Activated CD4-positive, alpha-beta memory T cell treated with anti-CD3 and anti-CD28 coated beads for 36 hours (primary cell): ENCODE measurements at places on chromosomes 3 and 15. TPM values are rescaled to one million over a fixed set of nuclear protein-coding genes. Genes with fewer than 3 reads are reported as not detected.
A peak's percentile ranks its signal among the peaks of the same experiment; 100 is the strongest.

- DNase-seq: no peak
- no peak overlapping the region for H3K4me3 ChIP-seq
Observed at GRCh38 chr3:117549716-117550115, 840.1 kb downstream of the TUSC7 start.

PLA2G4E gene
- not detected for total RNA-seq

DNA sequence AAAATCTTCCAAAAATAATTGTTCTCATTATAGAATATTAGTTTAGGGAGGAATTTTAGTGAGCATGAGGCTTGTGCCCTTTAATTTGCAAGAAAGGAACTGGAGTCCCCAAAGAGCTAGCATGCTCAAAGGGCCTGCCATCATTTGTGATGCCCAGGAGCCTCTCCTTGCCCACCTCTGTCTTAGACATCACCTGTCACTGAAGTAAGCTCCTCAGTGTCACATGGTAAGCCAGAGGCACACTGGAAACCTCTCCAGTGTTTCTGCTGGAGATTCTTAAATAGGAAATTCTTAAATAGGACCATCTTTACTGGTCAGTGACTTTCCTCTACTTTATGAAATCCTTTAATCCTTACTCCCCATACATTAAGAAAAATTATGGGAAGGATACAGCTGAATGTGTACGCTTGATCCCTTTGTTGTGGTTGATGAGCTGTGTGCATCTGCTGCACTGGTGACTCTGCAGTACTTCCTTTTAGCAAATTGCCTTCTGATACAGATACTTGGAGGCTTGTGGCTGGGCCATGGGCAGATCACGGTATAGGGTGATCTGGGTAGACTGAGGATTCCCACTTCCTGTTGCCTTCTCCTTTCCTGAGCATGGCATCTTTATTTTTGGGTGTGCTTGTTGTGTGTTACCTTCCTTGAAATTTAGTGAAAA lies 197.4 kb downstream of the KLHL25 start:
- peaks cover 59% of the 10 kb centered on the region for H3K4me1 ChIP-seq
- H3K27me3 ChIP-seq: no peaks in the 10 kb centered on the region

GRCh38 chr15:65248511-65249255 lies 37.4 kb upstream of the CILP start:
- peaks cover 5% of the 10 kb centered on the region for H3K36me3 ChIP-seq
- no peak overlapping the region for H3K4me3 ChIP-seq
- no peak for DNase-seq

DNA sequence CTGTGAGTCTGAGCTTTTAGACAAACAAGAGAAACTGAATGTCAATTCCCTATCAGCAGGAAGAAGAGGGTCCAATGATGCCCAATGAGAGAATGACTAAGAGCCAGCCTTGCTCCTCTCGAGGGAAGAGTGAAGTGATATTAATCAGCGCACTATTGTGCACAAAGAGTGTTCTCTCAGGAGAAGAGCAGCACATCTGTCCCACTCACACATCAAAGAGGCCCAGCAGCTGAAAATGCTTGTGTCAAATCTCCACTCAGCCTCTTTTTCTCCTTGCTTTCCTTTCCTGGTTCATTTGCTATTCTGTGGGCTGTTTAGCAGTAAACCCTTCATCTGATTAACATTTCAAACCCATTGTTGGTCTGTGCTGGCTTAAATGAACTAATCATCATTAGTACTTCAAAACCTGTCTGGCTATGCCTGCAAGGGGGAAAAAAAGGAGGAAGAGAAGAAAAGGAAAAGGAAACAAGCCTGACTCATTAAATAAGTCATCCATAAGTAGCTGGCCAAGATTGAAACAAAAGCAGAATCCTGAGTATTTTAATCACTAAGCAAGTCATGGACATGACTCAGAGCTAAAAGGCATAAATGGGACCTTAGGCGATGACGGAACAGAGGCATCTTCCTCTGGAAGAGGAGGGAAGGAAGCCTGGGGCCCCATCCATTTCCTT lies 912.7 kb downstream of the TUSC7 start:
- DNase-seq: no peak
- H3K27ac ChIP-seq: no peak overlapping the region
- H3K4me3 ChIP-seq: no peak overlapping the region
- no peaks in the 10 kb centered on the region for H3K4me1 ChIP-seq
- H3K36me3 ChIP-seq: no peaks in the 10 kb centered on the region

DNA sequence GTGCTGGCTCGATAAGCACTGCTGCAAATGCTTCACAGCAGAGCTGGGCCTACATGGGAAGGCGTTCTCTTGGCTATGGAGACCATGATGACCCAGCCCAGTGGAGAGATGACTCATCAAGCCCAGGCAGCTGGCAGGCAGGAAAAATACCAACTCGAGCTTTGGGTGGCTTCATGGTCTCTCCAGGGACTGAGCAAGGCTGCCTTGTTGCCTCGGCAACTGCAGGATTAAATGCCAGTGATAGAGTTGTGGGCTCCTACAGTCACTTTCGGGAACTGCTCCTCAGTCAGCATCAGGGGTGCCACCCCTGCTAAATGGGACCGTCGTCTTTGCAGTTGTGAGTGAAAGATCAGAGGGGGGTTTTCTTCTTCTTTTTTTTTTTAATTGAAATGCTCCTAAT lies 54.6 kb upstream of the MYZAP start:
- H3K4me3 ChIP-seq: no peak overlapping the region
- DNase-seq: no peak
- no peaks in the 10 kb centered on the region for H3K36me3 ChIP-seq
- H3K27me3 ChIP-seq: peaks cover 10% of the 10 kb centered on the region

C3orf33 gene
- total RNA-seq: 2.5 TPM

- no peak for DNase-seq
- H3K27me3 ChIP-seq: no peaks in the 10 kb centered on the region
- H3K4me3 ChIP-seq: no peak overlapping the region
Observed at GRCh38 chr15:50624616-50625168, 61.9 kb downstream of the TRPM7 start.

DNA sequence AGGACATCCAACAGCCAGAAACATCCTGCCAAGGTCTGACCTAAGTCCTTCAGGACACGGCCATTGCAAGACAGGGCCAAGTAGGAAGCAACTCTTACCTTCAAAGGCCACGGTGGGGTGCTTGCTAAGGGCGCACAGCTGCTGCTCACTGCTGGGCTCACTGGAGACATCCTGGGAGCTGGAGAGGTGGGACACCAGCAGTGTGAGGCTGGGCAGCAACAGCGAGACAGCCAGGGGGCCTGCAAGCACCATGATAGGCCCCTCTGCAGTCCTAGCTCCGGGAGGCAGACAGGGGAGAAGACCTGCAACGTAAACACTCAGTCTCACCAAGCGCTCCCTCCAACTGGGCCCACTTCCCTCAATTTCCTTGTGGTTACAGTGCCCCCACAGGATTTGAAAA lies 79.2 kb downstream of the SEMA5B start:
- H3K4me1 ChIP-seq: no peaks in the 10 kb centered on the region
- DNase-seq: no peak
- no peak overlapping the region for H3K4me3 ChIP-seq

DNA sequence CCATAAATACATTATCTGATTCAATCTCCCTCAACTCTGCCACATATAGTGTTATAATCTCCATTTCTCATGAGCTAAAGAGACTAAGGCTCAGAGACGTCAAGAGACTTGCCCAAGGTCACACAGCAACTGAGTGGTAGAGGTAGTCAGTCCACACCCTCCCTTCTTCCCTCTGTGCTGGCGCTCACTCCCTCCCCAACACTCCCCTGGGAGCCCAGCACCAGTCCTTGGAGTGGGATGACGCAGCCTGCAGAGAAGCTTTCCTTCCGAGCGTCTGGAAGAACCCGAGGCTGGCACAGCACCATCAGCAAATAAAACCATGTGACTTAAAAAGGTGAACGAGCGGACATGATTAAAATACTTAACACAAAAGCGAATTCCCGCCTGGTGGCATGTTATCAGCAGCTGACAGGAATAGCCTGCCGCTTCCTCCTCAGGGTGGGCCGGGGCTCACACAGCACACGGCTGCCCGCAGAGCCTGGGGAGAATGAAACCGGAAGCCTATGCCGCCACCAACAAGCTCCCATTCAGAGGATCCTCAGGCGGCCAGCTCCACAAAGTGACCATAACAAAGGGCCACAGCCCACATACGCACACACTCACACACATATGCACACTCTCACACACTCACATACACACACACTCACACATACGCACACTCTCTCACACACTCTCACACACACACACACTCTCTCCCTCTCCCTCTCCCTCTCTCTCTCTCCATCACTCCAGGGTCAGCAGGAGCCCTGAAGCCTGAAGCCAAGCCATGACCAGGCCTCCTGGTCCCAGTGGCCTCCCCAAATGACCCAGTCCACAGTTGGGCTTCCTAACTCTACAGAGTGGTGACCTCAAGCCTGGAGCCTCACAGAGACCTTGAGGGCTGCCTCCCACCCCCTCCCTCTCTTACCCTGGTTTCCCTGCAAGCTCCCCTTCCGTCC lies 120.5 kb downstream of the XXYLT1 start:
- peaks cover 2% of the 10 kb centered on the region for H3K27me3 ChIP-seq
- peak overlapping the region; percentile 48 for H3K4me3 ChIP-seq
- no peak overlapping the region for H3K27ac ChIP-seq
- DNase-seq: peak; percentile 18
- peaks cover 29% of the 10 kb centered on the region for H3K4me1 ChIP-seq

ADCY5 gene
- total RNA-seq: not detected

PGBD4 gene
- 2.3 TPM for total RNA-seq

TMEM45A gene
- total RNA-seq: 0.65 TPM

MYZAP gene
- total RNA-seq: 0.63 TPM

KBTBD13 gene
- not detected for total RNA-seq

MEGF11 gene
- total RNA-seq: not detected

CPNE9 gene
- not detected for total RNA-seq

- H3K36me3 ChIP-seq: no peaks in the 10 kb centered on the region
- peaks cover 4% of the 10 kb centered on the region for H3K27me3 ChIP-seq
- DNase-seq: peak; percentile 82
Observed at GRCh38 chr15:82108489-82109078, 62.8 kb upstream of the MEX3B start.

GRCh38 chr15:91258415-91258759 lies 158.3 kb downstream of the SV2B start:
- no peak overlapping the region for H3K27ac ChIP-seq
- H3K27me3 ChIP-seq: peaks cover 12% of the 10 kb centered on the region
- no peaks in the 10 kb centered on the region for H3K36me3 ChIP-seq
- no peaks in the 10 kb centered on the region for H3K4me1 ChIP-seq
- DNase-seq: peak; percentile 20

DNA sequence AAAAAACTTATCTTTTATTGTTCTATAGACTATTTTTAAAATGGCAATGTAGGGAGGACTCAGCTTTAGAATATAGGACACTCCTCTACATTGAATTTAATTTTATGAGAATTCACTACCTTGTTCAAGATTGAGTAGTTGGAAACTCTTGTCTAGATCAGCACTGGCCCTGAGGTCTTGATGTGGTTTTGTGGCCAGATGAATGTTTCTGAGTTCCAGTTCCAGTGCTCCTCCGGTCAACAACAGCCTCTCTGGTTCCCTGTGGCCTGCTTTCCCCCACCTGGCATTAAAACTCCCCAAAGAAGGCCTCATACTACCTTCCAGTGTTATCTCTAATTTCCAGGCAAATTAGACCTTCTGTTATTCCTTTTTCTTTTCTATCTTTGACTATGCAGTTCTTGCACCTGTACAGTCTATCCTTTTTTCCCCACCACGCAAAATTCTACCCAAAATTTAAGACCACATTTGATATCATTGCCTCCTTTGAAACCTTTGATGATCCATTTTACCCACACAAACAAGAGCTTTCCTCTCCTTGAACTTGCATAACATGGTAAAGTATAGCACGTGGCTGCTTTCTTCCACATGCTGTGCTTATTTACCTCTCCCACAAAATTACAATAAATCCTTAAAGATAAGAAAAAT lies 9.6 kb upstream of the ANP32A start:
- H3K4me1 ChIP-seq: peaks cover 17% of the 10 kb centered on the region
- H3K27ac ChIP-seq: no peak overlapping the region
- H3K27me3 ChIP-seq: peaks cover 3% of the 10 kb centered on the region
- no peak overlapping the region for H3K4me3 ChIP-seq
- peak; percentile 41 for DNase-seq
- no peaks in the 10 kb centered on the region for H3K36me3 ChIP-seq

TICRR gene
- total RNA-seq: 16.8 TPM

GRCh38 chr3:114446600-114446999 lies 152.8 kb downstream of the TIGIT start:
- H3K27me3 ChIP-seq: no peaks in the 10 kb centered on the region
- DNase-seq: no peak
- no peaks in the 10 kb centered on the region for H3K36me3 ChIP-seq
- no peak overlapping the region for H3K4me3 ChIP-seq

DNA sequence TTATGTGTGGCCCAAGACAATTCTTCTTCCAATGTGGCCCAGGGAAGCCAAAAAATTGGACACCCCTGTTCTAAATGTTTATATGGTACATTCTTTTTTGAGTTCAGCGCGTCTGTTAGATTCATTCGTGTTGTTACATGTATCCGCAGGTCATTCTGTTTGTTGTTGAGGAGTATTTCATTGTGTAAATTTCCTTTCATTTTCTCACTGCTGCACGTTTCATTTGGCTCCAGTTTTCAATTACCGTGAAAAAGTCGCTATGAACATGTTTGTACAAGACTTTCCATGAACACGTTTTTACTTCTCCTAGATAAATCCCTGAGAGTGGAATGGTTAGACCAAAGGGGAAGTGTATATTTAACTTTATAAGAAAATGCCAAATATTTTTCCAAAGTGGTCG lies 7.5 kb upstream of the OPA1 start:
- no peak overlapping the region for H3K4me3 ChIP-seq
- no peak overlapping the region for H3K27ac ChIP-seq
- no peaks in the 10 kb centered on the region for H3K36me3 ChIP-seq
- no peaks in the 10 kb centered on the region for H3K27me3 ChIP-seq
- no peaks in the 10 kb centered on the region for H3K4me1 ChIP-seq

- no peak overlapping the region for H3K27ac ChIP-seq
- no peak overlapping the region for H3K4me3 ChIP-seq
- no peaks in the 10 kb centered on the region for H3K27me3 ChIP-seq
- H3K36me3 ChIP-seq: peaks cover 16% of the 10 kb centered on the region
- no peaks in the 10 kb centered on the region for H3K4me1 ChIP-seq
- no peak for DNase-seq
Observed at GRCh38 chr15:99668533-99669182, 64.6 kb downstream of the LYSMD4 start.

- H3K27me3 ChIP-seq: no peaks in the 10 kb centered on the region
- no peaks in the 10 kb centered on the region for H3K36me3 ChIP-seq
- no peak overlapping the region for H3K4me3 ChIP-seq
Observed at GRCh38 chr3:72273615-72274014, 488.7 kb upstream of the PROK2 start.

- no peak overlapping the region for H3K4me3 ChIP-seq
- peak; percentile 46 for DNase-seq
- peaks cover 43% of the 10 kb centered on the region for H3K27me3 ChIP-seq
- H3K4me1 ChIP-seq: peaks cover 9% of the 10 kb centered on the region
- no peak overlapping the region for H3K27ac ChIP-seq
- H3K36me3 ChIP-seq: no peaks in the 10 kb centered on the region
Observed at GRCh38 chr15:82647835-82648256, 683 bp upstream of the CPEB1 start.

- no peak overlapping the region for H3K4me3 ChIP-seq
- H3K4me1 ChIP-seq: no peaks in the 10 kb centered on the region
- no peaks in the 10 kb centered on the region for H3K36me3 ChIP-seq
- H3K27ac ChIP-seq: no peak overlapping the region
- no peak for DNase-seq
Observed at GRCh38 chr3:170765419-170766078, 104.4 kb downstream of the RPL22L1 start.

PROS1 gene
- 0.82 TPM for total RNA-seq

DUOXA1 gene
- total RNA-seq: 0.19 TPM

GRCh38 chr3:137946356-137946973 lies 63.5 kb upstream of the CLDN18 start:
- no peak overlapping the region for H3K4me3 ChIP-seq
- no peaks in the 10 kb centered on the region for H3K4me1 ChIP-seq
- peak; percentile 57 for DNase-seq
- no peaks in the 10 kb centered on the region for H3K27me3 ChIP-seq
- H3K36me3 ChIP-seq: no peaks in the 10 kb centered on the region
